Kasumi-1 (cell line): ENCODE measurements at places on chromosomes 5 and 9.

DNA sequence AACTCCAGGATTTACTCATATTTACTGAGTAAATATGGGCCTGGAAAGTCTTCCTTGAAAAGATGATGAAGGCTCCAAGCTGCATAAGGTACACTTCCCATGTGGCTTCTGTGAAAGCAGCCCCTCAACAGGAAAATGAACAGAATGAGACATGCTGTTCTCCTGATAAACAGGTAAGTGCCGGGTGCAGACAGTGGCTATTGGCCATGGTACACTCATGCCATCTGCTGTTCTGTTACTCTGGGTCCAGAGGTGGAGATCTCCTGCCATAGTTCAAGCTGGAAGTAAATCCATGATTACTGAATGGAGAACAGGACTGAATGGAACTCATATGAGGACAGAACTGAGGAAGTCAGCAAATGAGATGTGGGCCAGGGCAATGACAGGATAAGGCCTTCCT lies 103.6 kb downstream of the SLIT3 start:
- DNase-seq = no peak

- DNase-seq = no peak
Observed at GRCh38 chr5:169097374-169098326, 203.3 kb downstream of the SLIT3 start.

DNA sequence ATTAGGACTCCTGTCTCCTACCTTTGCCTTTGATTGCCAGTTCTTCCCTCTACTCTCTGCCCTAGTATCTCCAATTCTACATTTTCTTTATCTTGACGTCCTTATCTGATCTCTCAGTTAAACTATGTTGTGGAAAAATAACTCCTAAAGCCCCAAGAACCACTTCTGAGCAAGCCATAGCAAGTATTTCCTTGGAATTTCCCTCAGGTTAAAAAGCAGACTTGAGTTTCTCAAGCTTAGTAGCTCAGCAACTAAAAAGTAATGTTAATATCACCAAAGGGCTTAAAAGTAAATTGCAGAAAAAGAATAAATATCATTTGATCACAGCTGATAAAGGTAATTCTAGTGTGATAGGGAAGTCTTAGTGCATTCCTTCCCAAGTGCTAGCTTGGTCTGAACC lies 13.2 kb upstream of the HSPB3 start:
- no peak for DNase-seq

DNA sequence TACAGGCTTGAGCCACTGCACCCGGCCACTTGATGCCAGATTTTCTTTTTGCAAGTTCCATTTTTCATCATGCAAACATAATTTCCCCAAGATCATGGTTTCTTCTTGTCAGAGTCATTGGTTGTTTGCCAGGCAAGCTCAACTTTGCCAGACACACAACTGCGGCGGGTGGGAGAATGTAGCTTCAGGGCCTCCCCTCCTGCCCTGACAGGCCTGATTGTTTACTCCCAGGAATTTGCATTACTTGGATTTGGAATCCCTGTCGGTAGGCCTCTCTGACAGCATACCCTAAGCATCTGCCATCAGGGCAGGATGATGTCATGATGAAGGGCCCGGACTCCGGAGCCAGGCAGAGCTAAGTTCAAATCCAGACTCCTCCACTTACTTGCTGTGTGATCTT lies 15.1 kb downstream of the RPS14 start:
- no peak for DNase-seq

DNA sequence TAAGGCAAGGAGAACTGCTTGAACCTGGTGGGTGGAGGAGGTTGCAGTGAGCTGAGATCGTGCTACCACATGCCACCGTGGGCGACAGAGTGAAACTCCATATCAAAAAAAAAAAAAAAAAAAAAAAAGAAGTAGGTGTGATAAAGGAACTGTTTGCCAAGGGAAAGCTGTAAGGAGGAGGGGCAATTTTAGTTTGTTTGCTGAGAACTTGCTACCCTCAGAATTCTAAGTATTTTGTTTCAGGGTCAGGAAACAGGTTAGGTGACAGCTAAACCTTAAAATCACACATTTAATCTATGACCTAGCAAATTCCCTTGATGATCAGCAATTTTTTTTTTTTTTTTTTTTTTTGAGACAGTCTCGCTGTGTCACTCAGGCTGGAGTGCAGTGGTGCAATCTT lies 7.2 kb upstream of the ARRDC3 start:
- no peak for DNase-seq

- DNase-seq = no peak
Observed at GRCh38 chr5:139692679-139693308, 44.6 kb downstream of the CXXC5 start.

- DNase-seq = no peak
Observed at GRCh38 chr5:17046320-17046719, 110.2 kb upstream of the MYO10 start.

DNA sequence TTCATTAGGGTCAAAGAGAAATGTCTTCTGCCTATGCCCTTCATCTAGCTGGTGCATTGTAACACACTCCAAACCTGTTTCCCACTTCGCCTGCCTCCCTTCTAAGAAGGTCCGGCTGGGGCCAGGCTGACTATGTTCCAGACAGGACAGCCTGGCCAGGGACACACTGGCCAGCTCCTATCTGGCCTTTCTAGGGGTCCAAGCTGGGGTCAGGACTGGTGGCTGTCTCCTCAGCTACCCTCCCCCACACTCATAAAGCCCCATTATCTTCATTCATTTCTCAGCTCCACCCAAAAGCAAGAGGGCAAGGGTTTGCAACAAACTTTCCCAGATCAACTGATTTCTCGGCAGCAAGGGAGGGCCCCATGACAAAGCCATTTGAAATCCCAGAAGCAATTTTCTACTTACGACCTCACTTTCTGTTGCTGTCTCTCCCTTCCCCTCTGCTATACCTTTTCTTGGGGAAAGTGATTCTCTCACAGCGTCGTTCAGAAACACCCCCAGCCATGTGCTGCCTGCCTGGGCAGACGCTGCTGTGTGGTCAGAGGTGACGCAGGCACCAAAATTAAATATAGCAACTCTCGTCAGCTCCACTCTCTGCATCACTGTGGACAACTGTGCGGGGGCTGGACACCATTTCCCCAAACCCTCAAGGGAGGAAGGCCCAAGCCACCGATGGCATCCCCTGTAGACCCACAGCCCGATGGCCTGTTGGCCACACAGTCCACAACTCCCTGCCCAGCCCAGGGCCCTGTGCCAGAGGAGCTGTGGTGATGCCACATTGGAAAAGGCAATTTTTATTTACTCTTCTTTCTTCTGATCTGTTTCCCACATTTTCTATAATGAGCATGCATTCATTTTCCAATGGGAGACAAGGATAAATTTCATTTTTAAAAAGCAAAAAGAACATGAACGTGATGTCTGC lies 6.1 kb downstream of the IL13 start:
- DNase-seq = no peak

DNA sequence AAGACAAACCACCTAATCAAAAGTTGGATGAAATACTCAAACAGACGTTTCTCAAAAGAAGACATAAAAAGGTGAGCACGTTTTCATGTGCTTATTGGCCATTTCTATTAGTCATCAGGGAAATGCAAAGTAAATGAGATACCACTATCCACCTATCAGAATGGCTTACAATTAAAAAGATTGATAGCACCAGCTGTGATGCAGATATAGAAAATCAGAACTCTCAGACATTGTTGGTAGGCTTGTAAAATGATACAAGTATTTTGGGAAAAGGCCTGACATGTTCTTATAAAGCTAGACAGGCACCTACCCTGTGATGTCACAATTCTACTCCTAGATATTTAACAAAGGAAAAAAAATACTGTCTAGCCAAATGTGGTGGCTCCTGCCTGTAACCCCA lies 44.0 kb upstream of the SLC30A5 start:
- no peak for DNase-seq

GRCh38 chr5:78496373-78496772 lies 136.0 kb downstream of the SCAMP1 start:
- DNase-seq = no peak

- no peak for DNase-seq
Observed at GRCh38 chr9:92176800-92177185, 61.6 kb upstream of the SPTLC1 start.

- no peak for DNase-seq
Observed at GRCh38 chr9:129142138-129142935, 31.1 kb downstream of the PTPA start.

GRCh38 chr5:179258922-179259730 lies 86.1 kb downstream of the ADAMTS2 start:
- DNase-seq = no peak

DNA sequence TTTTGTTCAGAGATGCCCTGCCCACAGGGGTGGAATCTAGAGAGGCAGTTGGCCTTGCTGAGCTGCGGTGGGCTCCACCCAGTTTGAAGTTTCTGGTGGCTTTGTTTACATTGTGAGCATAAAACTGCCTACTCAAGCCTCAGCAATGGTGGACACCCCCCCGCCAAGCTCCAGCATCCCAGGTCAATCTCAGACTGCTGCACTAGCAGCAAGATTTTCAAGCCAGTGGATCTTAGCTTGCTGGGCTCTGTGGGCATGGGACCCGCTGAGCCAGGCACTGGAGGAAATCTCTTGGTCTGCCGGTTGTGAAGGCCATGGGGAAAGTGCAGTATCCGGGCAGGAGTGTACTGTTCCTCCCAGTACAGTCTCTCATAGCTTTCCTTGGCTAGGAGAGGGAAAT lies 55.5 kb downstream of the MINAR2 start:
- DNase-seq = no peak

DNA sequence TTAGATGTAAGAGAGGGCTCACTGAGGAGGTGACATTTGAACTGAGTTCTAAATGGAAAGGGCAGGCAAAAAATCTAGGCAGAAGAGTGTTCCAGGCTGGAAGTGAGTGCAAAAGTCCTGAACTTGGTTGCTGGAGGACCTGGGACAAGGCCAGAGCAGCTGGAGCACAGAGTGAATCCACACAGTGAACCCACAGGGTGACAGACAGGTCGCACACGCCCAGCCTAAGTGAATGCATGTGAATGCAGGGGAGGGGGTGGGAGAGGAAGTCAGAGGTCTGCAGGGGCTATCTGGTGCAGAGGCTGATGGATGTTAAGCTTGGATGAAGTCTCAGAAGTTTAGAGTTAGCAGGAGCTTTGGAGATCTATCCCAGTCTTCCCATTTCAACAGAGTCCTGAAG lies 556 bp upstream of the TTF1 start:
- DNase-seq = no peak
